ENCODE measurements at places on chromosomes 7 and 10.

DNA sequence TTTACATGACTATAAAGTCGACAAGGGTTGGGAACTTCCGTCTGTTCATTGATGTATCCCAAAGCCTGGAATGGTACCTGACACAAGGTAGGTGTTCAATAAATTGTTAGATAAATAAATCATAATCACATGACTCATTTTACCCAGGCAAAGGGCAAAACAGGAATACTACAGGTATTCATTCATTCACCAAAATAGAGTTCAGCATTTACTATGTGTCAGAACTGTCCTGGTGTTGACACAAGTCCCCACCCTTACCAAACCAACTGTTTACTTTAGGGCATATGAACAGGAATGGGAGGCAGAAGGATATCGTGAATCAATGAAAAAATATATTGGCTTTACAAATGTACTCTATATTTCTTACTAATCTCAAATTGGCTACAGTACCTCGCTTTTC, 666 bp upstream of the YAE1 start:
- DNase-seq, result no peak

DNA sequence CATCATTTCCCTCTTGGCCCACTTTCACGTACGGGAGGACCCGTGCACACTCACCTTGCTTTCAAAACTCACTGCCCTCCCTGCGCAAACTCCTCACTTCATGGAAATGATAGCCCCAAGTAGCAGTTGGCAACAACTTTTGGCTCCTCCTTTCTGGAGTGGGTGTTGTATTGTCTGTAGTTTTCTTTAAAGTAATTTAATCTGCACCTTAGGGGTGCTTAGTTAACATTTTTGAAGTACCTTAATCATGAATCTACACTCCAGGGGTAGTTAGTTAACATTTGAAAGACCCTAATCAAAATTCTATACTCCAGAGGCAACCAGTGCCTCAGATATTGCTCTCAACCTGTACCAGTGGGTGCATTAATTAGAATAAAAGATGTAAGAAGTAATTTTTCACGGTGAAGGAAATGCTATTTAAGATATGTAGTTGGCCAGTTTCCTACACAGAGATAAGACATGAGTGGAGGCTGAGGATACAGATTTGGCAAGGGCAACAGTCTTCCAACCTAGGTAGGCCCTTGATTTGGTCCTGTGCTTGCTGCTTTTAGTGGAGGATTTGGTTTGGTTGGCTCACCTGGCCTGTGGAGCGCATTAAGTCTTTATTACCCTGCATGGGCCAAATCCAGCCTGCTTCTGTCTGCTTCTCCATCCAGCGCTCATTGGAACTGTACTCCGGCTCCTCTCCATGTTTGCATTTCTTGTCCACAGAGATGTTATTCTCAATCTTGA, 93.0 kb downstream of the EXOC4 start:
- DNase-seq, result no peak

DNA sequence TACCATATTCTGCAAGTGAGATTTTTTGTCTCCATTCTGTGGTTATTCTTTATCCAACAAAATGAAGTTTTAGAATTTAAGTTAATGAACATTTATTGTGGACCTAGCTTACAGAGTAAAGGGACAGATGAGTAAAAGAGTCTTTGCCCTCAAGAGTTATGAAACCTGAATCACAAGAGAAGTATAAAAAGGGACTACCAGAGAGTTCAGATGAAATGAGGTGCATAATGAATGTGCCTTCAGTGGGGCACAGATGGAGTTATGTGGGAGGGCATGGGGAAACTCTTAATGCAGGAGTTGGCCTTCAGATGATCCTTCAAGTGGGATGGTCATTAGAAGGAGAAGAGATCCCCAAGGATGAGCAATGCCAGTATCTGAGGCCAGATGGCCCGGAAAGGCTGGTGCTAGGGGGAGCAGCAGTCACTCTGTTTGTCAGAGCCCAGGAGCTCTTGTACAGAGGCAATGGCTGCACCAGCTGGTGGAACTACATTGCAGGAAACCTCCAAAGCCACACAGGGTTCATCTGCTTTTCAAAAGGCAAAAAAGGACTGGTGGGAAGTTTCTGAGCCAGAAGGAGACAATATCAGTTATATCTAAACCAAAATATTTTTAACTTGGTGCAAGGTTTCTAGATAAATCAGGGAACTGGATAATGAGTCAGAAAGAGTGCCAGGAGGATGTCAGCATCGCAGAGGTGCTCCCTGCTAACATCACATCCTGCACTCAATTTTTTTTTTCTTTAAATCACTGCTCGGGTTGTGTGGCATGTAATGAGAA, 162.0 kb downstream of the KLF6 start:
- DNase-seq, result no peak

DNA sequence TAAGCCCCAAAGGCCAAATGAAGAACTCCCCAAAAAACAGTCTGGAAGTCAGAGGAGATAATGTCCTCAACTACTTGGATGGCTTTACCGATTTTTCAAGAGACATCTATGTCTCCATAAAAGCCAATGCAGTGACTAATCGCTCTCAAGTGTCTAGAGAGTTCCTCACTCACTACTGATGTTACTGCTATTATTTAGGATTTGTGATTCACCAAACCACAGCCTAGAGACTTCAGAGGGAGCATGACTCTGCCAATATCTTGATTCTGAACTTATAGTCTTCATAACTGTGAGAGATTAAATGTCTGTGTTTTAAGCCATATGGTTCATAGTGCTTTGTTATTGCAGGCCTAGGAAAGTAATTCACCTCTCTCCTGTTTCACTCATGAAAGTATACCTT, 160.2 kb downstream of the IPMK start:
- no peak for DNase-seq

Measured in stimulated activated CD4-positive, alpha-beta T cell treated with anti-CD3 and anti-CD28 coated beads, Interleukin-4, amount 100 ng/mL, for 4 hours (primary cell).